ENCODE measurements at places on chromosomes 12 and 14.

GRCh38 chr12:116313194-116313927 is 35.9 kb upstream of the MED13L start:
- DNase-seq = no peak

DNA sequence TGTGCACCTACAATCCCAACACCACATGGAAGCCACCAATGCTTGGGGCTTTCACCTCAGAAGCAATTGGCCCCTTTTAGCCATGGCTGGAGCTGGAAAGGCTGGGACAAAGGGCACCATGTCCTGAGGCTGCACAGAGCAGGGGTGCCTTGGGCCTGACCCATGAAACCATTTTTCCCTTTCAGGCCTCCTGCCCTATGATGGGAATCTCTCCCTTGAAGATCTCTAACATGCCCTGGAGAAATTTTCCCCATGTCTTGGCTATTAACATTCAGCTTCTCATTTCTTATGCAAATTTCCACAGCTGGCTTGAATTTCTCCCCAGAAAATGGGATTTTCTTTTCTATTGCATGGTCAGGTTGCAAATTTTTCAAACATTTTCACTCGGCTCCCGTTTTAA is 823.6 kb downstream of the GALC start:
- no peak for DNase-seq

DNA sequence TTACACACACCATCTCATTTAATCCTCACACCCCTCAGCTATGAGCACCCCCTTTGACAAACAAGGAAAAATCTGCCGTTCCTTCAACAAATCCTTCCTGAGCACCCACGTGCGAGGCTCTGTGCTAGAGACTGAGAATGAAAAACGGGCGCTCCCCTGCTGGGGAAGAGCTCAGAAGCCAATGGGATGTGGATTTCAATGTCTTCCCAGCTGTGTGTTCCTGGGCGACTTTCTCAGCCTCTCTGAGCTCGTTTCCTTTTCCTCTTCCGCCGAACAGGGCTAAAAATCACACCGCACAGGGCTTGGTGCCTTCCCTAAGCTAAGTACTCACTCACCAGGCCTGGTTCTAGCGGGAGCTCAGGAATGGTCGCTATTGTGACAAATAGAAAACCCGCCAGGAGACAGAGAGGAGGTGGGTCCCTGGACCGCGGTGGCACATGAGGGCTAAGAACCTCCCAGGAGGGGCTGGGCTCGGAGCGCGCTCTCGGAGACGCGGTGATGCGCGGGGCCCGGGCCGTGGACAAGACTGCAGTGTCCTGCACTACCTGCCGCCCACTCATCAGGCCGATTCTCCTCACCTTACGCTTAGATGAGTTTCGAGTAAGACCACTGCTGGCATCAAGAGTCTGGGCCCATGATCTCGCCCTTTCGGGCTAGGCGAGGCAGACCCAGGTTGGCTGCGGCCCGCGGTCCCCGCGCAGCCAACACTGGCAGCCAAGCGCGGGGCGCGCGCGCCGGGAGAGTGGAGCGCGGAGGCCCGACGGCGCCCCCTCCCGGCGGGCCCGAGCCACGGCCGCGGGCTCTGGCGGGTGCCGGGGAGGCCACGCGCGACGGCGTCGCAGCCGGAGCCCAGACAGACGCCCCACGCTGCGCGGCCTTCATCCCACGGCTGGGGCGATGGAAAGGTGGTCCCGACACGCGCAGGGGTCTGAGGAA is 17.0 kb downstream of the ZDHHC22 start:
- peak; percentile 36 for DNase-seq

DNA sequence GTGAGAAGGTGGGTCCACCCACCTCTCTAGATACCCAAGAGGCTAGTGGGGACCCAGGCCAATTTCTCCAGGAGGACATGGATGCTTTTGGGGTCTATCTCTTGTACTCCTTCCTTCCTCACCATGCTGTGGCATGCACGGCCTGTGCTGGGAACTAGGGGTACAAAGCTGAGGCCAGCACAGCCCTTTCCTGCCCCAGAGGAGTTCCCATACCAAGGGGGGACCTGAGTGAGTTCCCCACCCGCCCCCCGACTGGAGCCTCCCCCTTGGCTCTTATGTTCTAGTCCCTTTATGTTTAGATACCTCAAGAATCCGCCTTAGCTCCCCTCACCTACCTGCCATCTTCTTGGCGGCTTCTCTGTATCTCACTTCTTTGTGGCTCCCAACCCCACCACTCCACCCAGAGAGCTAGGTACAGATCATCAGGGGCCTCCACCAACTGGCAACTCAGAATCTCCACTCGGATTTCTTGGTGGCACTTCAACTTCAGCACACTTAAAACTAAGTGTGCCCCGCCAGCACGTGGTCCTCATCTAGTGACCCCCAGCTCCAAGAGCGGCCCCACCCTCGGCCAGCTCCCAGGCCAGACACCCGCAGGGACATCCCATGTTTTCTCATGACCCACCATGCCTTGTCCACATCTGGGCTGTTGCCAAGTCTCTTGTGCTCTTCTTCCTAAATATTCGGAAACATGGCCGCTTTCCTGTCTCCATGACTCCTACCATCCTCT is 115.2 kb upstream of the RTL1 start:
- no peak for DNase-seq

GRCh38 chr12:6044082-6044481 is 80.4 kb downstream of the VWF start:
- DNase-seq = no peak

GRCh38 chr12:42923156-42923555 is 333.6 kb upstream of the PRICKLE1 start:
- no peak for DNase-seq

DNA sequence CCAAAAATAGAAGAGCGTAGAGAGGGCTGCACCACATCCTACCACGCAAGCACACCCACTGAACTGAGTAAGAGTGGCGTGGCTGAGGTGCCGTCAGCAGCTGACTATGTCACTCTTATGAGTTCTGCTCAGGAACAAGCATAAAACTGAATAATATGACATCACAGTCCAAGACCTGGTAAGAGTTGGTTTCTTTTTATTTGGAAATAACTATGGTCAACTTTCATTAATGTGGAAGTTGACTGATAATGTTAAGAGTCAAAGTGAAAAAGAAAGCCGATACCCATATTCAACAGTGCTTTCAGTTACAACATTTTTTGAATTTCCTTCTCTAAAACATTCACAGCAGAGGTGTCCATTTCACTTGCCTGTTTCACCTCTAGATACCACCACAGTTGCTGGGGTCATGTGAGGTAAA is 44.6 kb downstream of the GNS start:
- DNase-seq = no peak

DNA sequence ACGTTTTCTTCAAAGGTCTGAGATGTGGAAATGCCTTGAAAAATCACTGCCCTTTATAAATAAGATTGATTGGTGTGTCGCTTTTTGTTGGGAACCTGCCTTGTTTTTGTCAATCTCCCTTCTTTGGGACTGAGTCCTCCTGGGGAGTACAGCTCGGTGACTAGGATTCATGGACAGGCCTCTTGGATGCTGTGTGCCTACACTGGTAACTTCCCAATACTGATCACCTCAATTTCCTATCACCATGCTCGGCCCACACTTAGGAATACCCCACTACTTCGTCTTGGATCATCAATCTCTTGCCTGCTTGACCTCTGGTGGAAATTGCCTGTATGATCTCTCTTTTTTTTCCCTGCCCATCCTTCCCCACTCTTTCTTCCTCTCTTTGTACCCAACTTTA is 34.2 kb downstream of the NTN4 start:
- DNase-seq = no peak

DNA sequence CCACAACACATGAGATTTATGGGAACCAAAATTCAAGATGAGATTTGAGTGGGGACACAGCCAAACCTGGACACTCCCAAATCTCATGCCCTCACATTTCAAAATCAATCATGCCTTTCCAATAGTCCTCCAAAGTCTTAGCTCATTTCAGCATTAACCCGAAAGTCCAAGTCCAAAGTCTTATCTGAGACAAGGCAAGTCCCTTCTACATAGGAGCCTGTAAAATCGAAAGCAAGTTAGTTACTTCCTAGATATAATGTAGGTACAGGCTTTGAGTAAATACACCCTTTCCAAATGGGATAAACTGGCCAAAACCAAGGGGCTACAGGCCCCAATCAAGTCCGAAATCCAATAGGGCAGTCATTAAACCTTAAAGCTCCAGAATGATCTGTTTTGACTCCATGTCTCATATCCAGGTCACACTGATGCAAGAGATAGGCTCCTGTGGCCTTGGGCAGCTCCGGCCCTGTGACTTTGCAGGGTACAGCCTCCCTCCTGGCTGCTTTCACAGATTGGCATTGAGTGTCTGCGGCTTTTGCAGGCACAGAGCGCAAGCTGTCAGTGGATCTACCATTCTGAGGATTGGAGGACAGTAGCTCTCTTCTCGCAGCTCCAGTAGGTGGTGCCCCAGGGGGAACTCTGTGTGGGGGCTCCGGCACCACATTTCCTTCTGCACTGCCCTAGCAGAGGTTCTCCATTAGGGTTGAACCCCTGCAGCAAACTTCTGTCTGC is 60.1 kb downstream of the LRIG3 start:
- DNase-seq = no peak

GRCh38 chr12:739349-739748 is 13.0 kb upstream of the WNK1 start:
- DNase-seq = no peak

- no peak for DNase-seq
These were observed 48.3 kb upstream of the COCH start for GRCh38 chr14:30826070-30826469.

DNA sequence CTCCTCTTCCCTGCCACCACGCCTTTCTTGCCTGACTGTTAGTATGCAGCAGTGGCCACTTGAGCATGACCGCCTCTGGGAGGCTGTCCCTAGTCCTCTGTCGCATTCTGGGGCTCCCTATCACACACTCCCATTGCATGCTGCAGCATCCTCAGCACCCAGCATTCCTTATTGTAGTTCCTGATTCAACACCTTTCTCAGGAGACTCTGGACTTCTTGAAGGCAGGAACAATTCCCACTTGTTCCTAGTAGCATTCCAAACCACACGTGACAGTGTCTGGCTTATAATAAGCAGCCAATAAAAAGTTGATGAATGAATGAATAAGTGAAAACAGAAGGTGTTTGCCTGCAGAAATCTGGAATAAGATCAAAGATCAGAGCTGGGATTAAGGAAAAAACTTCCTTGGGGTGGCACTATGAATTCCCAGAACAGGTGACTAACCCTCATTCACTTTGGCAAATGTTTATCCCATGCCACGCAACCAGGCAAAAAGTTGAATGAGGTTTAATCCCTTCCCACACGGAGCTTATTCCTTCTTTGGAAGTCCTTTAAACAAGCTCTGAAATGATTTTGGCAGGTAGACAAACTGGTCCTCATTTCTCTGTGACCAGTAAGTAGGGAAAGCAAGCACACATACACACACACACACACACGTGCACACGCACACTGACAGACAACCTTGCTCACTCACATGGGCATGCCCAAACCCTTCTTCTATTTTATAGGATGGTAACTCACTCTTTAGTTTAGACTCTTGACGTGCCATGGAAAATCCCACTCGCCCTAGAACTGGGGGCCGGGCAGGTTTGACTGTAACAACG is 26.5 kb downstream of the NTF3 start:
- DNase-seq = no peak

DNA sequence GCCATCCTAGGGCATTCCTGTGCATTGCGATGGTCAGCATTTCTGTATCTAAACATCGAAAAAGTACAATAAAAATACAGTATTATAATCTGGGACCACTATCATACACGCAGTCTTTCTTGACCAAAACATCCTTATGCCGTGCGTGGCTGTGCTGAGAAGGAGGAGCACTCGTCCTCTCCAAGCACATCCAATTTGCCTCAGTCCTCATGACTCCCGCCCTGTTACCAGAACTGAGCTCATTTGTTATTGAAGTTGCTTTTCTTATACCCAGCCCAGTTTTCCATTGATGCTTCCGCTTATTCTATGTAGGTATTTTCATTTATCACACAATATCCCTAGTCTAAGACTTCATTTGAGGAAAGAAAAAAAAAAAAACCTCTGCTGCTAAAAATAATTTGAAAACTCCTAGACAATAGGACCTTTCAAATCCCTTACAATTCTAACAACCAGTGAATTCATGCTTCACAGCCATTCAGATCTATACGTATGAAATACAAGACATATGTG is 236.9 kb upstream of the PLEKHG7 start:
- DNase-seq = no peak

DNA sequence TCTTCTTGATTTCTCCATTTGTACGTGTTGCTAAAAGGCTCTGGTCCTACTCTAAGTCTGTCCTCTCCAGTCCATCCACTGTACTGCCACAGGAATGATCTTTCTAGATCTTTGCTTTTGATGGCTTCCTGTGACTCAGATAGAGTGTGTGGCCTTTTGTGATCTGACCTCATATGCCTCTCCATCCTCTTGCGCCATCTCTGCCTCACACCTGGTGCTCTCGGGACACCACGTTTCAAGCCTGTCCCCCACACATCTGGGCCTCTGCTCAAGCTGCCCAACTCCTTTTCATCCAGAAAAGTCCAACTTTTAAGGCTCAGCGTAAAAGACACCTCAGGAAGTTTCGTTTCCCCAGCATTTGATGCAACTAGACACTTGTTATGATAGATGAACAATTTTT is 39.0 kb downstream of the DCAF4 start:
- no peak for DNase-seq
